ENCODE measurements at places on chromosomes 3 and 15.

DNA sequence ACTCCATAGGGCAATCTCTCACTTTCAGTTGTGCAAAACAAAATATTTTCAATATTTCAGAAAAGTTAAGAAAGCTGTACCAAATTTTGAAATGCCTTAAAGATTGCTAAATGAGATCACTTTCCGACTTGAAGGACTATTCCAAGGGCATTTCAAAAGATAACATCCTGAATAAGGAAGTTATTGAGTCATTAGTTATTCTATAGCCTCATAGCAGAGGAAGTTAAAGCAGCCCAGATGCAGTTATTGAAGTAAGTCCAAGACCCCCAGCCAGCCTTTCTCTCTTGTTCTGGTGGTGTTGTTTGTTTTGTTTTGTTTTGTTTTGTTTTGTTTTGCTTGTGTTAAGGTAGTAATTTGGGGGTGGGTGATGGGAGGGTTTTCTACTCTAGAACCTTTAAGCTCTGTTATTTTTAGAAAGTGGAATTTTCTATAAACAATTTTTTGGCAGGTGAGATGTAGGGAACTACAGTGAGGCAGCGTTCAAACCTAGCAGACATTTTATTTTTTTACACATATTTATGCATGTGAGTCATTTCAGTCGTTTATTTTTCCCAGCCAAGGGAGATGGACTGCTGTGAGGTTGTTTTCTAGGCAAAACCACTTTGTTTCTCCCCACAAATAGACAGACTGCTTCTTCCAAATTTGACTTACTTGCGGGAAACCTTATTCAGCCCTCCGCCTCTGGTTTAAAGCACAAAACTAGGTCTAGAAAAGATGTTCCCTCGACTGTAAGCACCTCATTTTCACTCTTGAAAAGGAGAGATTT is 216.3 kb upstream of the ARPP21 start:
- DNase-seq: no peak

- DNase-seq: peak; percentile 76
Measured at GRCh38 chr15:59283717-59284391, 77.2 kb downstream of the LDHAL6B start.

GRCh38 chr3:126208606-126209256 is 28.3 kb upstream of the ALDH1L1 start:
- peak; percentile 91 for DNase-seq

- DNase-seq: no peak
Measured at GRCh38 chr3:190169877-190170276, 49.2 kb upstream of the P3H2 start.

DNA sequence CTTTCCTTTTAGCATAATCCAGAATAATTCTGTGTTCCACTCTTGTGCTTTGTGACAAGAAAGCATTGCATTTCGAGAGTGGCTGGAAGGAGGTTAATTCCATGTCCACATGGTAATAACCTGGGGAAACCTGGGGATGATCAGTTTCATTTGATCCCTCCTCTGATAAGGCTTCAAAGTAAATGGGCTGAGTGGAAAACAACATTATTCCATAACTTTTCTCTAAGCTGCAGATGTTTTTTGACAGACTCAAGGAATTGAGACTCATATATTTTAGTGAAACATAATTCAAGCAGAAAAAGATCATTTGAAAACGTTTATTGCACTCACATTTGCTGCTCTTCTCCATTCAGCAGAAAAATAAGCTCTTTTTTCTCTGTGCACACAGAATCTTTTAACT is 44.6 kb downstream of the ROBO2 start:
- DNase-seq: no peak

GRCh38 chr3:189655617-189656016 is 24.4 kb downstream of the TP63 start:
- no peak for DNase-seq

DNA sequence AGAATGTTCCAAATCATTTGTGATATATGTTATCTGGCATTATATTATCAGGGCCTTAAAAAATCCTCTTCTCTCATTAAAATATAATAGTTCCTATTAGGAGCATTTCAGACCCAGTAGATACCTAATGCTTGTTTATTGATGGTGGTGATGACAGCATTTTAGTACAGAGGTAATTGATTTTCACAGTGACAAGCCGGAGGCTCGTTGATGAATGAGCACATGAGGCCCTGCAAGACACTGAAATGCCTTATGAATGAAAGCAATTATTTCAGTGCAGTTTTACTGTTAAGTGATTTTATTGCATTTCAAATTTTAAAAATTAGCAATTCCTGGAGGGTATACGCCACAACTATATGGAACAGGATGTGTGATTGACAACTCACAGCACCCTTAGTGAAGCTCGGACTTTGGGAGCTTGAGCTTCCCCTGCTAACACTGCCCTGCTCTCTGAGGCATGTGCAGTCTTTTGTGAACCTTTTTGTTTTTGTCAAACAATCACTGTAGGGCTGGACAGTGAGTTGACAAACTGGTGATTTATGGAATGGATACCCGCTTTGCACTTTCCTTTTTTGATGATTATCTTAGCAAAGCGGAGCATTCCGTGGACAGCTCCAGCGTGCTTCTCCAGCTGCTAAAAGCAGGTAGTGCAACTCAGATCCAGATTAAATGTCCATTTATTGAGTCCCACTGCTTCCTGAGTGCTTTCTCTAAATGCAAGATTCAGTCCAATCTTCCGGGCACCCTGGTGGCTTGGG is 187.0 kb upstream of the ATP10A start:
- no peak for DNase-seq

- DNase-seq: no peak
Measured at GRCh38 chr15:47998619-47999019, 122.2 kb upstream of the SLC24A5 start.

DNA sequence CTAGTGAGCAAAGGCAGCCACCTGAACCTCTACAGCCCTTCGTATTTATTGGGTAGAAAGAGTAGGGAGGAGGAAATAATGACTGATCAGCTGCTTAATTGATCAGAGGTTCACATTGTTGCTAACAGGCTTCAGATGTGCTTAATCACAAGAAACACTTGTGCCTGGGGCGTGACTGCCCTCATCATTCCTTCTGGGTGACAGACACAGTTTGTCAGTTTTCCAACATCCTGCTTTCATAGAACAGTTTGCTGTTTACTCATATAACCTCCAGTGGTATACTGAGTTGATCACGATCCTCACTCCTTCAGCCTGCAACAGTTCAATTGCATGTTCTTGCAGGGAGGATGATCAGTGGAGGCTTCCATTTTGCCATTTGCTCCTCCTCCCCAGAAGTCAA is 13.6 kb upstream of the CASR start:
- DNase-seq: no peak

DNA sequence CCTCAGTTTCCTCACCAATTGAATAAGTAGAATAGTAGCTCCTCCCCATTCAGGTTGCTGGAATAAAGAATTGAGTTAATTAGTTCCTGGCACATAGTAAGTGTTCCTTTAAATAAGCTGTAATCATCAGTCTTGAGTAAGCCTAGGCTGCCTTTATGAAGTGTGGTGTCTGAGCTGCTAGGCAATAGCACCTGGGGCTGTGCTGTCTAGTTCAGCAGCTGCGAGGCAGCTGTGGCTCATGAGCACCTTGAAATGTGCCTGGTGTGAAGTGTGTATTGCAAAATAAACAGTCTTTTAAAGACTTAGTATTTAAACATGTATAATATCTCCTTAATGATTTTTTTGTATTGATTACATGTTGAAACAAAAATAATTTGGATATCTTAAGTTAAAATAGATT is 77.6 kb downstream of the TOP2B start:
- DNase-seq: no peak

GRCh38 chr3:185549122-185549521 is 3.3 kb downstream of the LIPH start:
- DNase-seq: peak; percentile 69

- DNase-seq: peak; percentile 2
Measured at GRCh38 chr3:69590111-69590510, 149.2 kb upstream of the MITF start.

- peak; percentile 61 for DNase-seq
Measured at GRCh38 chr15:68278595-68279405, 1.3 kb downstream of the FEM1B start.

GRCh38 chr3:124993466-124993865 is 58.9 kb upstream of the MUC13 start:
- DNase-seq: no peak

DNA sequence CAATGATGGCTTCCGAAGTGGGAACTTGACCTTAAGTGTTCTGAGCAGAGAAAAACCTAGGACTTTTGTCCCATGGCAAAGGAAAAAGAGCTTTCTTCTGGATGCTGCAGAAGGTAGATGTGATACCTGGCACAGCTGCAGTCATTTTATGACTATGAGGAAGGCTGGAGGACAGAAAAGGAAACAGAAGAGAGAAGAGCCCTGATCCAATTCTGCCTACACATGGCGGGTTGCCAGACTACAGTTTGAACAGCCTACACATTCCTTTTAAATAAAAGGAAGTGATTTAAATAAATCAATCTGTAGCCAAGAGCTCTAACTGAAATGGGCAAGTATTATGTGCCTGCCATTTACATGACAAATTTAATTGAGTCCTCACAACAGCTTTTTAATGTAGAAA is 43.6 kb upstream of the CHRNB4 start:
- DNase-seq: no peak
